ENCODE measurements at places on chromosomes 4 and X.
A peak's percentile ranks its signal among the peaks of the same experiment; 100 is the strongest.

GRCh38 chr4:6647582-6648230 is 7.2 kb downstream of the MRFAP1 start:
- DNase-seq, result no peak

GRCh38 chrX:101287402-101287801 is 3.7 kb downstream of the TAF7L start:
- DNase-seq, result peak; percentile 18

DNA sequence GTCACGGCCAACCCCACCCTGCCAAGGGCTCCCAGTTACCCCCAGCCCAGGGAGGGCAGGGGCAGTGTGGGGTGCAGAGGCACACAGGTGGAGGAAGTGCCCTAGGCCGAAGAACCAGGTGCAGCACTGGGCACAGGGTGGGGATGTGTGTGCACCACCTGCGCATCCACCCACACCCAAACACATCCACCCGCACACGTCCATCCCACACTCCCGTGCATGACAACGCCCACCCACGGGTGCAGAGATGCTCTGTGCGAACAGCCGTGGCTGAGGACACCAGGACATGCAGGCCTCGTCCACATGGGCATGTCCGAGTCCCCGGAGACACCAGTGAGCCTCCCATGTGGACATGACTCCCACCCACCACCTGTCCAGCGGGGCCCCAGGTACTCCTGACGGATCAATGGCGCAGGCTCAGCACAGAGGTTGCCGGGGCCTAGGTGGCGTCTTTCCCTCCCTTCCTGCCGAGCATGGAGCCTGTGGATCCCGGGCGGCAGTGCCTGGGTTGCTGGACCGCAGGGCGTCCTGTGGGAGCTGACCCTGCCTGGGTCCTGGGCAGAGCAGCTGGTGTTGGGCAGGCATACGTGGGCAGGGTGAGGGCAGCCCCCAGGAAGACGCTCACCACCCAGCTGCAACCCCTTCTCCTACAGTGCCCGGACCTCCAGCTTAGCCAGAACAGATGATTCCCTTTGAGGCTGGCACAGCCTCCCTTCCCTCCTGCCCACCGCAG is 19.6 kb downstream of the CTBP1 start:
- no peak for DNase-seq

GRCh38 chr4:77927991-77928925 is 65.6 kb downstream of the MRPL1 start:
- no peak for DNase-seq

DNA sequence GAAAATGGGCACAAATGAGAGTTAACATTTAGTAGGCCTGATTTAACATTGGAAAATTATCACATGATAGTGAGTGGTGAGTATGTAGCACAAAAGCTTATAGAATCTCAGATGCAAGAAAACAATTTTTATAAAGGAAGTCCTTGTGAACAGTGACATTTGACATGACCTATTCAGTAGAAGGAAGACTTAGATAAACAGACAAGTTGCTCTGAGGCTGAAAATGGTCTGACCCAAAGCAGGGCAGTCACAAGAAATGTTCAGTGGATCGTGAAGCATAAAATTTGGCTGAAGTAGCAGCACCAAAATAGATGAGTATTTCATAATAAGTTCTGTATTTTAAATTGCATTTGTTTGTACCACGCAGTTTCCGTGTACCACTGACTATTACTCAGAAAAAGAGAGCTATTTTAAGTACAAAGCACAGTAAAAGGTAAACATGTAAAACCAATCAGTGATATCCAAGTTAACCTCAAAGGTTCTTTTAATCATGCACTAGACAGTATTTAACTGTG is 605.7 kb upstream of the PABPC4L start:
- DNase-seq, result no peak

Data from GM04504 (cell line).